ENCODE measurements at places on chromosomes 2 and 18.

- no peak for DNase-seq
Observed at GRCh38 chr2:39421354-39421753, 15.7 kb downstream of the MAP4K3 start.

- no peak for DNase-seq
Observed at GRCh38 chr2:189602233-189602632, 21.6 kb upstream of the SLC40A1 start.

DNA sequence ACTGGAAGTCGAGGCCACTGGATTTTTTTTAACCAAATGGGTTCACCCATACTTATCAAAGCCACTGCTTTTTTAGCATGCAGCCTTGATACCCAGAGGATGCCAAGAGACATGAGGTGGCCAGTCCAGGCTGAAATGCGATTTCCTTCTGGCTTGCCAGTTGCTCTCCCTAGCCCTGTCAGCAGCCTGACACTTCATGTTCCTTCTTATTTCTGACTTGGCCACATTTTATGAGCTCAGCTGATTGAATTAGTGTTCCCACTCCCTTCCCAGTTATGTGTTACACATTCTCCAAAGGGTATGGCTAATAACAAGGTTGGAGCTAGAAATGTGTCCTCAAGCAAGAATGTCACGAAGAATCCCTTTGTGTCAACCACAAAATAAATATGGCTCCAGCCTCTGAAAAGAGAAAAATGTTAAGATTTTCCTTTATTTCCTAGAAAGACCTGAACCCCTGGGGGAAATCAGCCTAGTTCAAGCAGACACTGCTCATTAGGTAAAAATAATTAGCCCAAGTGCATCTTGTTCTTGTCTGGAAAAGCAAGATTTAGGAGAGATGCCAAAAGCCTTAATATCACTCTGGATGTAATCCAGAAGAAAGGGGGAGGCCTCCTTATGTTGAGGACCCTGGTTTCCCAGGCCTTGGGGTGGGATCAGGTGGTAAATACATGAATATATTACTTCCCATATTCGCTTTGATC is 121.7 kb upstream of the TACR1 start:
- DNase-seq: no peak

DNA sequence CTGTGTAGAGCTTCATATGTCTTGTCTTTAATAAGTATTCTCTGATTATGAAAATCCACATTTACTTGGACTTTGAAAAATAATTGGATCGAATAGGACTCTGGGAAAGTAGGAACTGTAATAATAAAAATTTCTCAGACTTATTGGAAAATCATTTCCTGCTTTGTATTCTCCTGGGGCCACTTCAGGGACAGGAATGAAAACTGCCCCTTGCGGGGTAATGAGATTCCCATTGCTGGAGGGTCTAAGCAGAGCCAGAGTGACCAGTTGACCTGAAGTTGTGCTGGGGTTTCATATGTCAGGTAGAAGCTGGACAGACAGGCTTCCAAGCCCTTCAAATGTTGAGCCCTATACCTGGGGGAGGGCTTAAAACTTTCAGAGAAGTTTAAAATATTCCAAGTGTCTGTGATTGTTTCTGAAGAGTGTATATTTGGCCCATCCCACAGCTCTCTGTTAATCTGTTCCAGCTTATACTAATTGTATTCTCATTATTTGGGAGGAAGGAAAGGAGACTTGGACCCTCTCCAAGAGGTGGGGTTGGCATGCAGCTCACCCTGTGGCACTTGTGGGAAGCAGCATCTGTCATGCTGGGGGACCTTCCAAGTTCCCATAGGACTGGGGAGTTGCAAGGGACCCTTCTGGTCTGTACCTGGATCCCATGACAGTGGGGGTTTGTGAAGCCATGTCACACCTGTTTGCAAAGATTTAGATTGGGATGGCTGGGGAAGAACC is 268.7 kb upstream of the ATP5MC3 start:
- DNase-seq: no peak

DNA sequence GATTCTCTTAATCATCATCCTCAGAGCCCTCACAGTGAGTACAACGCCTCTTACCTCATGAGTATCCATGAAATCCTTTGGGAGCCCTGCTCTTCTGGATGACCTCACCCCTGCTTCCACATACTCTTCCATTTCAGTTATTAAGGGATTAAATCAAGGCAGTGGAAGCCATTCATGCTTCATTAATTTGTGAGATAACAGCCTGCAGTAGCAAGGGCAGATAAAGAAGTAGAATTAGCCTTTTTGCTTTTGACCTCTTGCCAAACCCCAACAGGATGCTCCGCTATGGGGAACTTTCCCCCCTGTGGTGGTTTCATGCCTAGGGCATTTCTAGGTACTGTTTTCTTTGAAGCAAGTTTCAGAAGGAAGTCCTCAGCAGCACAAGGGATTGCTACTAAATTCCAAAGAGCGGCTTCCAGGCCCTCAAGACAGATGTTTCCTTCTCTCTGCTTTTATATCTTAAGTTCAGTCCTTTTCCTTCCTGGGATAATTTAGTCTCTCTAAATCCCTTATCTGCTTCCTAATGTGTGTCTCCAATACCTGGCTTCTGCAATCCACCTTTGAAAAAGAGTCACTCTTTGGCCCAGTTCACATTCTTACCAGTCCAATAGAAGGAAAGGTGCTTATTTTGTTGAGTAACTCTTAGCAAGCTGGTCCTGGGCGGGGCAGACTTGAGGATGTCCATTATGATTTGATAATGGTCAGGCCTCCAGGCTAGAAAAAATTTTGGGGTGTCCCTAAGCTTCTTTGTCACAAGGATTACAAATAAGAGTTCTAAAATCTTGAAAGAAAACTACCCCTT is 76.9 kb downstream of the MYO1B start:
- peak; percentile 63 for DNase-seq

DNA sequence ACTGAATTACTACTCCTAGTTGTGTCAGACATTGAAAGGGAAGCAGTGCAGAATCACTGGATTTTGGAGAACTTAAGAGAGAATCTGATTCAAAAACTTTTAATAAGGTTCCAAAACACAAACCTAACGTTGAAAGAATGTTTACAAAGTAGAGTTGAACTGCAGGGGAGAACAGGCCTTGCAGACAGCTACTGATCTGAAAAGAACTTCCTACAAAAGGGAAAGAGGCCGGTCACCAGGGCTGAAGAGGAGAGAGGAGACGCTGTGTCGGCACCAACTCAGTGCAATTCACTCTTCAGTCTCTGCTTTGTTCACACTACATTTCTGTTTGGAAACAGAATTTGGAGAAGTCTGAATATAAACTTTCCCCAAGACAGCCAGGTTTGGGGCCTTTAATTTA is 124.0 kb downstream of the GAREM1 start:
- DNase-seq: no peak

GRCh38 chr2:59804732-59805131 is 748.7 kb downstream of the BCL11A start:
- DNase-seq: no peak

- no peak for DNase-seq
Observed at GRCh38 chr2:236223675-236224074, 40.5 kb downstream of the ASB18 start.

DNA sequence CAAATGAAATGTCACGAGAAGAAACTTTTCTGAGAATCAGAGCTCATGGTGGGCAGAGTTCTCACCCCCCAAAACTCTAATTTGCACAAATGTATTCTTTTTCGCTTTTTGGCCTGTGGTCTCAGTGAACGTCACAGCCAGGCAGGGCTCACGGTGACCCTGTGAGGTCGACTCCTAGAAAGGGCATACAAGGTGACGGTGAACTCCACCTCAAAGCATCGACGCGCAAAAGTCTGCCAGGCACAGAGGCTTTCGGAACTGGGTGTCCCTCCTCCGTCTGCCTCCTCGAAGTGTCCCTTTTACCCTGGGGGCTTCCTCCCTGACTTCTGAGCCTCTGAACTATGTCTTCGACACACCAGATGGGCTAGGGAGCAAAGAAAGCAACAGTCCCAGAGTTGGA is 139.2 kb upstream of the PXDN start:
- DNase-seq: no peak

- DNase-seq: no peak
Observed at GRCh38 chr18:60145776-60146175, 226.8 kb downstream of the MC4R start.

- DNase-seq: no peak
Observed at GRCh38 chr2:178523596-178524134, 43.4 kb downstream of the PLEKHA3 start.

- DNase-seq: no peak
Observed at GRCh38 chr18:45874491-45875184, 49.2 kb downstream of the SIGLEC15 start.

DNA sequence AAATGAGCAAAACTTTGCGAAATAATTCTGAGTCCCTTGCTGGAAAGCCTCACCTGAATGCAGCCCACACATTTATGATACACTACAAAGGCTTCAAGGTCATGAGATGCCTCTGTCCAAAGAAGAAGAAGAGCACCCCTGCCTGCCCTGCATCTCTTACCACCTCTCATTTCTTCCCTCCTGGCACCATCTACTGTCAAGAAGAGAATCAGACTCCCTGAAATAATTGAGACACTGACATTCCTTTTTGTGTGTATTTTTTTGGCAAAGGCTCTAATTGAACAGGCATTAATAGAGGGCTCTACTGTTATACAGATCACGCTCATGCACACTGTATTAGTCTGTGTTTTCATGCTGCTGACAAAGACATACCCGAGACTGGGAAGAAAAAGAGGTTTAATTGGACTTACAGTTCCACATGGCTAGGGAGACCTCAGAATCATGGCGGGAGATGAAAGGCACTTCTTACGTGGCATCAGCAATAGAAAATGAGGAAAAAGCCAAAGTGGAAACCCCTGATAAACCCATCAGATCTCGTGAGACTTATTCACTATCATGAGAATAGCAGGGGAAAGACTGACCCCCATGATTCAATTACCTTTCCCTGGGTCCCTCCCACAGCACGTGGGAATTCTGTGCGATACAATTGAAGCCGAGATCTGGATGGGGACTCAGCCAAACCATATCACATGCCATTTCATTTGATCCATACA is 176.3 kb downstream of the ALPK2 start:
- DNase-seq: no peak

GRCh38 chr2:75140288-75140687 is 59.0 kb downstream of the TACR1 start:
- DNase-seq: no peak

- no peak for DNase-seq
Observed at GRCh38 chr2:20423359-20423758, 23.5 kb upstream of the RHOB start.

GRCh38 chr2:206981739-206982340 is 42.5 kb downstream of the CPO start:
- peak; percentile 64 for DNase-seq

DNA sequence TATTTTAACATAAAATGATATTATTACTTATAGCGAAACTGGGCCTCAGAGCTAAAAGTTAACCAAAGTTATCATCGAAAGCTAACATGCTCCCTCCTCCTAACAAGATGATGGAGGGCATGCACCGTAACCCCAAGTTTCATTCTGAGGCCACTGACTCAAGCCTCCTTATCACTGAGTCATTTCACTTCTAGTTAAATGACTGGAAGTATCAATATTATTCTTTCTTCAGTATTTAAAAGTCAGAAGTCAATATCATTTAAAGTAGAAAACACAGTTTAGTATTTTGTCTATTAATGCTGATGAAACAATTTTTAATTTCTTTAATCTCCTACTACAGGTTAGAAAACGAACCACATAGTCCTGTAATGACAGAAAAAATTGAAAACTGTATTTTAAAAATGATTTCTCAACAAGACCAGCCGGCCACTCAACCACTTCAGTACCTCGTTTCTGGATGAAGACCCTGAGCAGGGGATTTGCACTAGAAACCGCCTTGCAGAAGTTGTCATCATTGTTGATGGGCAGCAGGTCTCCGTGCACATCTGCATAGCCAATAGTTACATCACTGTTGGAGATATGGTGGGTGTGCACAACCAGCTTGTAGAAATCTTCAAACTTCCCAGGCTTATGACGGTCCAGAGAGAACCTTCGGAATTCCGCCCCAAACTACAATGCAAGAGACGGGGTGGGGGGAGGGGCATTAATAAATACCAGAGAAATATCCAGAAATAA is 44.9 kb downstream of the PARD6G start:
- DNase-seq: no peak

Data from T1000 (cell line).